ENCODE measurements at places on chromosomes 7 and 10. TPM values are rescaled to one million over a fixed set of nuclear protein-coding genes. Genes with fewer than 3 reads are reported as not detected.

Gene EPO
- 0.17 TPM for polyA plus RNA-seq

DNA sequence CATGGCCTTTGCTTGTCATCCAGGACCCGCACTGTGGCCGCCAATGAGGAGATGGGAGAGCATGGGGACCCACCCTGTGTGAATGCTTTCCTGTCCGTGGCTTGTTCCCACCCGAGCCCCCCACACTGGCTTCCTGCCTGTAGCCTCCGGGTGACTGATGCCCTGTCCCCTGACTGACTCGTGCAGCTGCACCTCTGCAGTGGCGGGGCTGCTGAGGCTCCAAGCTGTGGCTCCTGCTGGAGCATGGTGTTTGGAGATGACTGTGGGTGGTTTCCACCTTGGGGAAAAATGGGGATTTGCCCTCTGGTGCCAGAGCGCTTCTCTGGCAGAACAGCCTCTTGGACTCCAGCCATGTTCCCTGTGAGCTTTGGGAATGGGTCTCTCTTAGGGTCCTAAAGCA, 2.1 kb downstream of the CAMK1D start:
- no peak for DNase-seq

GRCh38 chr7:157409753-157410727, 73.2 kb downstream of the DNAJB6 start:
- DNase-seq: no peak

GRCh38 chr7:148863324-148863723, 20.8 kb downstream of the EZH2 start:
- DNase-seq: no peak

GRCh38 chr10:51082857-51083256, 8.6 kb downstream of the PRKG1 start:
- no peak for DNase-seq

DNA sequence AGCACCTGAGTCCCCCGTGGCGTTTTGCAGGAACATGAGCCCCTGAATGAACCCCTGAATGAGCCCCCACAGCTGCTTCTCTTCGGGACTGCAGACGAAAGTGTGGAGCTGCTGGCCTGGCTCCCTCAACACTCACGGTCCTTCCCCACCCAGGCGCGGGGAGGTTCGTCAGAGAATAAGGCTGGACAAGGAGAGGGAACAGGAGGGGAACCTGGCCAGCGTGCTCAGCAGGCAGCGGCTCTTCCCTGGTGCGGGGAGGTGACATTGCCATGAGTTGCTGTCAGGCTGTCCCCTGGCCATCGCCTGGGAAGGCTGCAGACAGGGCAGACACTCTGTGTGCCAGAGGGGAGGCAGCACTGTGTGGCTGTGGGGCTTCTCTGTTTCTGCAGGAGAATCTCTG, 80.9 kb upstream of the SHH start:
- no peak for DNase-seq

- DNase-seq: no peak
Measured at GRCh38 chr7:30567081-30567480, 27.6 kb upstream of the GARS1 start.

DNA sequence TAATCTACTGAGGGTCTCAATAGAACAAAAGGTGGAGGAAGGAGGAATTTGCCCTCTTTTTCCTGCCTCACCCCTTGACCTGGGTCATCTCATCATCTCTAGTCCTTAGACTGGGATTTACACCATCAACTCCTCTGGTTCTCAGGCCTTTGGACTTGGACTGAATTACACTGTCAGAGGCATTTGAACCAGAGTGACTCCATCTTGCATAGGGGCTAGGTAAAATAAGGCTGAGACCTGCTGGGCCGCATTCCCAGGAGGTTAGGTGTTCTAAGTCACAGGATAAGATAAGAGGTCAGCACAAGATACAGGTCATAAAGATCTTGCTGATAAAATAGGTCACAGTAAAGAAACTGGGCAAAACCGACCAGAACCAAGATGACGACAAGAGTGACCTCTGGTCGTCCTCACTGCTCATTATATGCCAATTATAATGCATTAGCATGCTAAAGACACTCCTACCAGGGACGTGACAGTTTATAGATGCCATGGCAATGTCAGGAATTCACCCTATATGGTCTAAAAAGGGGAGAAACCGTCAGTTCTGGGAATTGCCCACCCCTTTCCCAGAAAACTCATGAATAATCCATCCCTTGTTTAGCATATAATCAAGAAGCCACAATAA, 84.0 kb downstream of the C1GALT1 start:
- DNase-seq: no peak

Measured in left renal pelvis (tissue), 4 donors.